MM.1S (cell line): ENCODE measurements at places on chromosomes 2 and 18.

DNA sequence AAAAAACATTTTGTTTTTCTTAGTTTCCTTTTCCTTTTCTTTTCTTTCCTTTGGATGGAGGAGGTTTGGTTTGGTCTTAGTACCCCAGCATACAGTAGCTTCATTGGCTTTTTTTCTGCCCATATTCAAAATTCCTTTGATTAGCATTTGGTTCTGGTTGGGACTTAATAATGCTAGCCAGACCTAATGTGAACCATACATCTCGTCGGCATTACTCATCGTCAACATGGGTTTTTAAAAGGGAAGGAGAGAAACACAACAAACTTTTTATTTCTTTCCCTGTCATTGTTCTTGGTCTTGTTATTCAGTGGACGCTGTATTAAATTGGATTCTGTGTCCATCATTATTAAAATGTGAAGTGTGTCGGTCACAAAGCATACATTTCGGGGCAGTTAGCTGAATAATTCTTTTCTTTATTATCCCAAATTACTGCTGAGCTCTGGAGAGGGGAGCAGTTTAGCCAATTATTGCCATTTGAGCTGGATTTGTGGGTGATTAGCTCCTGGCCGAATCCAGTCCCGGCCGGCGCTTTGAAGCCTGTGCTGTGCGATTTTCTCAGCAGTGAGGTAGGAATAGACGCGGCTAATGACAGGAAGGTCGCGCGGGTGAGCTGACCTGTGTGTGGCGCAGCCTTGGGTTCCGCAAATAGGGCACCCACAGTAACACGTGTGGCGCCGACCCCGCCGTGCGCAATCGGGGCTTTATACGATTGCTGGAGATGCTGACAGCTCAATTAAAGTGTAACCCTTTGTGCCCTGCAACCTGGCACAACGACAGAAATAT, 303.3 kb downstream of the GBX2 start:
- no peak for DNase-seq

DNA sequence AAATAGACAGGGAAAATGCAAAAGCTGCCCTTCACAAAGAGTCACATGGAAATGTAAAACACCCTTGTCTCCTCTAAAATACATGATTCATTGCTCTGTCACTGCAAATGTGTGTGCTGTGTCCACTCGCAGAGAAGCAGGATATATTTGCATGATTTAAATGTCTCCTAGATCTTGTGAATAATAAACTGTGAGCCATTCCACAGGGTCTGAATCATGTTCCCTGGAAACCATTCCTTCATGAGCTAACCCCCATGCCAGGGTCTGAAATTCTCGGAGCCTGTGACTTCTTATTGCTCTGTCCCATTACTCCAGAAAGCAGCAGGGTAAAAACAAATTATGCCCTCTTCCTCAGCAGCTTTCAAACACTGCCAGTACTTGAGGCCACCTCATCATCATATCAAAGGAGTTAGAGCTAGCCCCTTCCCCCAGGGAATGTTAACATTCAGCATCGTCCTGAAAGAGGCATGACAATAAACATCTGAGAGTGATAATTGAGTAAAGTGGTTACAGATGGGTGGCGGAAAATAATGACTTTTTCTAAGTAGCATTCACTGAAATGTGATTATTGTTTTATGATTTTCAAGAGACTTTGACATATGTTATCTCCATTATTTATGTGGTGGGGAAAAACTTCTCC, 11.7 kb upstream of the CNGA3 start:
- DNase-seq, result no peak

DNA sequence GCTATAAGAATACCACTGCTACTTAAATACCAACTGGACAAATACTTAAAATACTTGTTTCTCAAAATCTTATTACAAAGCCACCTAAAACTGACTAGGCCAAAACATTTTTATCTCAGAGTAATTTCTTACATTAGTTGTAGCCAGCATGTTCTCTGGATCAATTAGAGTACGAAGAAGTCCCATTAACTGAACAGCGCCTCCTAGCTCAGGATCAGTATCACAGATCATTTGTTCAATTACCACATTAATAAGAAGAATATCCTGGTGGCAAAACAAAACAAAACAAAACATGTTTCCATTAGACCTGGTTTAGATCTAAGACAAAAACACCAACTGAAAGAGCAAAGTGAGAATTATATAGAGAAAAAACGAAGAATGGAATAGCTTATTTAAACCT, 36.0 kb downstream of the PPP4R3B start:
- no peak for DNase-seq

- DNase-seq, result no peak
These were observed 8.2 kb downstream of the TTC32 start for GRCh38 chr2:19893520-19894133.

GRCh38 chr2:211877061-211877460, 661.5 kb downstream of the ERBB4 start:
- DNase-seq, result no peak

- no peak for DNase-seq
These were observed at the start of gene CCDC68 for GRCh38 chr18:54958704-54959625. CCDC68 (minus strand) TSS chr18:54959461; CDS start chr18:54942791, 16,670 bp downstream.

- DNase-seq, result no peak
These were observed 398.5 kb downstream of the CDH2 start for GRCh38 chr18:27778441-27778840.

- peak; percentile 40 for DNase-seq
These were observed 72.9 kb downstream of the CLHC1 start for GRCh38 chr2:55159037-55159651.

GRCh38 chr2:28778392-28778791, 26.8 kb downstream of the PPP1CB start:
- no peak for DNase-seq

- DNase-seq, result no peak
These were observed 134.3 kb upstream of the STON1 start for GRCh38 chr2:48395658-48396057.

GRCh38 chr18:784470-785172, 27.4 kb downstream of the YES1 start:
- DNase-seq, result no peak

- DNase-seq, result no peak
These were observed 5.2 kb downstream of the ERMN start for GRCh38 chr2:157320409-157320808.

GRCh38 chr2:8892111-8892510, 54.7 kb upstream of the KIDINS220 start:
- no peak for DNase-seq

DNA sequence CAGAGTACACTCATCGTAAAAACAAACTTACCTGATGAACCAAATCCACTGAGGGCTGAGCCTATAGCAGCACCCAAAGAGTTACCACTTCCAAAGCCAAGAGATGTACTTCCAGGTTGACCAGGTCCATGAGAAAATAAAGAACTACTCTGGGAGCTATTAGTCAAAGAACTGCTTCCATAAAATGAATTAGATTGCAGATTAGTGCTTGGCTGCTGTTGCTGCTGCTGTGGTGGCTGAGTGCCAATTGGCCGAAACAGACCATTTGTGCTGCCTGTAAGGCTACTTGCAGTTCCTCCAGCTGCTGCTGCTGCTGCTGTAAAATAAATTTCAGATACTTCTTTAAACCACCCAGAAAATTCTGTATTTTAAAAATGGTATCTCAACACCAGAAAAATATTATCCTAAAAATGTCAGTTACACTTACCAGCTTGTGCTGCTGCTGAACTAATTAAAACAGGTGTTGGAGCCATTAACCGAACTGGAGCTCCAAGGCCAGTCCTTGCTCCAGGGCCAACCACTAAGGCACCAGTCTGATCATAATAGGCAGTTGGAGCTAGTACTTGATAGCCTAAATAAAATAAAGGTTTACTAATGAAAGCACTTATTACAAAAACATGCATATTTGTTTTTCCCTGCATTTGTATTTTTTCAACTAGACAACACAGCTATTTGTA, 58.1 kb upstream of the SDC1 start:
- DNase-seq, result no peak

DNA sequence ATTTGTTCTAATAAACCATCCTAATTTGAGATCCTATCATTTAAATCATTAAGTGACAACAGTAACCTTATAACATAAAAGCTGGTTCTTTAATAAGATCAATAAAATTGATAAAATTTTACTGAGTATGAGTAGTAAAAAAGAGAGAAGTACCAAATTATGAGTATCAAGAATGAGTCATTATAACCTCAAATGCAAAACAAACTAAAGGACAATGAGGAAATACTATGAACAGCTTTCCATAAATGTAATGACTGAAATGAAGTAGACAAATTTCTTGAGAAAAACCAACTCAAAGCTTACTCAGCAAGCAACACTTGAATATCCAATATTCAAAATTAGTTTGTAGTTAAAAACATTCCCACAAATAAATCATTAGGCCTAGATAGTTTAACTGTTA, 433.0 kb downstream of the ZEB2 start:
- no peak for DNase-seq

- DNase-seq, result no peak
These were observed 201.3 kb downstream of the TGIF1 start for GRCh38 chr18:3651266-3651665.

DNA sequence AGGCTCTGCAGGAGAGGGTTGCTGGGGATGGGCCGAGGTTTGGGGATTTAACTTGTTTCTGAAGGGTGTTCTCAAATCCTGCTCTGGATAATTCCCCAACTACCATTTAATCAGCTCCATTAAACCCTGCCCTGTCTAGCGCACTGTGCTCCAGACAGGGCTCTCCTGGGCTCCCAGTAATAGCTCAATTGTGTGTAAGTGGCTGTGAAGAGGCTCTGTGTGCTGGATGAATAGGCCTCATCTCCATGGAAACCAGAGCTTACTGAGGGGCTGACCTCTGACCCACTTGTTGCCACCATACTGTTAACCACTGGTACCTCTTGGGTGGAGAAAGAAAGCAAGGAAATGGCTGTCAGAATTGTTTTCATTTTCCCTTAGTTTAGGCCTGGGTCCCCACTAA, 92.9 kb downstream of the TGOLN2 start:
- no peak for DNase-seq

DNA sequence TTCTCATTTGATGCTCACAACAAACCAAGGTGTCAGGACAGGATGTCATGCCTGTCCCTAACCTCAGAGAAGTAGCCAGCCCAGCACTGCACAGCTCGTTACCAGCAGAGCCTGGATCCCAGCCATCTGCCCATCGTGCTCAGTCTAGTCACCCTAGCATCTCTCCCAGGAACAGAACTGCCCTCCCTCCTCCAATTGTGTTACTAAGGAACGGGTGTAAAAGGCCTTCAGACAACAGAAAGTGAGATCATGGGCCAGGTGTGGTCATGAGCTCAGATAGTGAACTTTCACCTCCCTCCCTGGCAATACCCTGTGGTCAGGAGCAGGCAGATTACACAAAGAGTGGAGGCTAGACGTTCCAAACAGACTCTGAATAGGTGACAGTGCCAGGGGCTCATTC, 111.8 kb upstream of the PPP1CB start:
- peak; percentile 54 for DNase-seq

DNA sequence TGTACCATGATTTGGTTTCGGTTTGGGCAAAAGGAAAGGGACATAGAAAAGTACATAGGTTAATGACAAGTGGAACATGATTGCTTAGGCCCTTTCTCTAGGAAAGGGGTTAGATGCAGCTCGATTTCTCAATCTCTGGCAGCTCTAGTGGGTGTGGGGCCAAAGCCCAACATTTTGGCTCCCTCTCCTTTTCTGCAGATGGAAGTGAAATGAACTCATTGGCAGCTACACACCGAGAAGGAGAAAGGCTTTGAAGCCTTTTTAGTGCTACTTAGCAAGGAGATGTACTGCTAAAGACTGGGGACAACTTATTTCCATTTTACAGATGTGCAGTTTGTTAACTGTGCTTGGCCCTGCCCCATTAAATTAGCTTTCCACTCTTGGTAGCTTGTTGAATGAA, 93.8 kb downstream of the LYPD6B start:
- no peak for DNase-seq
